ENCODE measurements at places on chromosomes 3 and 15.

DNA sequence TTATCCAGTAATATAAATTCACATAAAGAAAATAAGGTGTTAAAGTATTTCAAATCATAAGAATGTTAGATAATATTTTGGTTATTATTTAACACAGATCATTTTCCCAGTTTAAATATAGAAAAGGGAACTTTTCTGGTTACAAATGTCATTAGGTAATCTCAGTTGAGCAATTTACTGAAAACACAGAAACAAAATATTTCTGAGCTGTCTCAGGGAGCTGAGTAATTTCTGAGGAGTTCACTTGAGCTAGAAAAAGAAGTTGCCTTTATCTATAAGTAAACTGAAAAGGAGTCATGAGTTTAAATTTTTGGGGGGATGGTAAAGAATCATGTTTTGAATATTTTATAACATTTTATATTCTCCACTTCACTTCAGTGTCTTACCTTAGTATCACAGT is 855.4 kb upstream of the ARPP21 start:
- no peak for DNase-seq

DNA sequence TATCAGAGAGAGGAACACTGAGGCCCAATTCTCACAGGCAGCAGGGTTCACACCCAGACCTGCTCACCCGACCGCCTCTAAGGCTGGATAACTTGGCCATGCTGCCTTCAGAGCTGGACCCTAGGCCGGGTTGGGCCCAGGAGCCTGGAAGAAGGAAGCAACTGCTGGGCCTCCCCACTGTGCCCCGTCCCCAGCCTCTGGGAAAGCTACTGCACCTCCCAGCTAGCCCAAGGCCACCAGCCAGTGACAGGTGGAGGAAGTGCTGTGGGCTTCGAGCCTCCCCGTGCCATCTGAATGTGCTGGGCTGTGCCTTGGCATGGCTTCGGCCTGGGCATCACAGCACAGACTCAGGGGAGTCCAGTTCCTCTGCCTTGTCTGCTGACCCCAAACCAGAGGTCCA is 62.5 kb upstream of the RPL32 start:
- no peak for DNase-seq

DNA sequence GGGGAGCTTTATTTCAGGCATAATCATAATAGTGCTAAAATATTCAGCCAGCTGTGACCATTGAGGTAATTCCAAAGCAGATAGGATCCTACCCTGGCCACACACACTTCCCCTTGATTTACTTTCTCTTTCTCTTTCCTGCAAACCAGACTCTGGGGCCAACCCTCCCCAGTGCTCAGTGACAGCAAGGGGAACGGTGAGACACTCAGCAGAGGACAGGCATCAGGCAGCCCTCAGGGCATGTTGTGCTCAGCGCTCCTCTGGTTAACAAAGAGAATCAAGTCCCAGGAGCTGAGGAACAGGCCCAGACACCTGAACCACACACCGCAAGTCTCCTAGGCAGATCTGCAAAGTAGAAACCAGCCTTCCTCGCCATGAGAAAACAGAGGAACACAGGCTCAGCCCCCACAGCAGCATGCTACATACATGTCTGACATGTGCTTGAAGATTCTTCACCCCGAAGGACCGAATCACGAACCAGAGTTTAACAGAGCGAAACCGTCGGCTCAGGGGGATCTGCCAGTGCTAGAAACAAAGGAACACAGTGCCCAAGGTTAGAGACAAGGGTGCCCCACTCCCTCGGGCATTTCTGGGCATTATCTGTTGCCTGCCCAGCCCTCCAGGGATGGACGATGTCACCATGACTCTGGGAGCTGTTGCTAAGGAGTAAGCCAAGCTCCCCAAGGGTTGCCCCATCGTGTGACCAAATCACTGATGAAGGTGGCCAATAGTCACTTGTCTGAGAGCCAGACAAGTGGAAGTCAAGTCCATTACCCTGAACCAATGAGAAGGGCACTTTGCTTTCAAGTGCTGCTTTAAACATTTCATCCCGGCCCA is 17.5 kb downstream of the HDC start:
- DNase-seq = no peak

- DNase-seq = no peak
These were observed 436.4 kb upstream of the RBMS3 start for GRCh38 chr3:28844298-28845005.

DNA sequence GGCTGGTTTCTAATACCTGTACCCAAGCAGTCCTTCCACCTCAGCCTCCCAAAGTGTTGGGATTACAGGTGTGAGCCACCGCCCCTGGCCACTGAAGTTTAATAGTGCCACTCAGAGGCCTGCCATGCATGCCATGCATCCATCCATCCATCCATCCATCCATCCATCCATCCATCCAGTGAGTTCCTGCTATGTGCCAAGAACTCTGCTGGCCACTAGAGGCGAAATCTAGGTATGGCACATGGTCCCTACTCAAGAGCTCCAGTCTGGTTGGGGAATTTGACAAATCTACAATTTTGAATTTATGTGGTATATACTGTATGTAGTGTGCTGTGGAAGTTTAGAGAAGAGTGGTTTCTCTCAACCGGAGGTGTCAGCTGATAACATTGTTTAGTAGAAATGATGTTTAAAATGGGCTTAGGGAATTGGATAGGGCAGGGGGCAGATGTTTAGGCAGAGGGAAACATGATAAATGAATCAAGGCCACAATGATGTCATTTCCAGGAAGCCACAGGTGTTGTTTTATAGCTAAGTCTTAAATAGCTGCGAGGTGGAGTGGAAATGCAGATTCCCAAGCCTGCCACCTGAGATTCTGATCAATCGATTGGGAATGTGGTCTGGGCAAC is 384.4 kb upstream of the C2CD4B start:
- DNase-seq = no peak

DNA sequence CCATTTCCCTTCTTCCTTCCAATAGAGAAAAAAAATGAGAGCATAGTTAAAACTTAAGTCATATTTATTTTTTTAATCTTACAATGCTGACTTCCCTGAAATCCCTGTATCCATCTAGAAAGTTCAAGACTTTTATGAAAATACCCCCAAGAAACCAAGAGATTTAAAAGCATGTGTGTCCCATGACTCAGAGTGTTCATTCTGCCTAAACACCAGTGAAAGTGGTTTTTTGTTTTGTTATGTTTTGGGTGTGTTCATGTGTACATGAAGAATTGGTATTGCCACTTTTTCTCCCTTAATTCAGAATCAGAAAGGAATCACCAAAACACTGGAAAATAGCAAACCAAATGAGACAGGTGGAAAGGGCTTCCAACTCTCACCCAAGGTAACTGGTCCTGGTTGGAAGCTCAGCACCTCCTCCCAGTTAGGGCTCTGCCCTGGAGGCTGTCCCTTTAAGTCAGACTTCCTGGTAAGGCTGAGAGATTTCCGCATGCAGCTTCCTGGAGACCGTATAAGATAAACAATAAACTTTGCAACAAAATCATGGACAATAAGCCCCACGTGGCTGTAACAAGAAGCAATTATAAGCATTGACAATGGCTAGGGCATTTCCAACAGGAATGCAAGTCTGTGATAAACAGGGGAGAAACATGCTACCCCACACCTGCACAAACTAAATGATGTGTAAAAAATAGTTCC is 121.9 kb upstream of the ARHGEF3 start:
- no peak for DNase-seq

DNA sequence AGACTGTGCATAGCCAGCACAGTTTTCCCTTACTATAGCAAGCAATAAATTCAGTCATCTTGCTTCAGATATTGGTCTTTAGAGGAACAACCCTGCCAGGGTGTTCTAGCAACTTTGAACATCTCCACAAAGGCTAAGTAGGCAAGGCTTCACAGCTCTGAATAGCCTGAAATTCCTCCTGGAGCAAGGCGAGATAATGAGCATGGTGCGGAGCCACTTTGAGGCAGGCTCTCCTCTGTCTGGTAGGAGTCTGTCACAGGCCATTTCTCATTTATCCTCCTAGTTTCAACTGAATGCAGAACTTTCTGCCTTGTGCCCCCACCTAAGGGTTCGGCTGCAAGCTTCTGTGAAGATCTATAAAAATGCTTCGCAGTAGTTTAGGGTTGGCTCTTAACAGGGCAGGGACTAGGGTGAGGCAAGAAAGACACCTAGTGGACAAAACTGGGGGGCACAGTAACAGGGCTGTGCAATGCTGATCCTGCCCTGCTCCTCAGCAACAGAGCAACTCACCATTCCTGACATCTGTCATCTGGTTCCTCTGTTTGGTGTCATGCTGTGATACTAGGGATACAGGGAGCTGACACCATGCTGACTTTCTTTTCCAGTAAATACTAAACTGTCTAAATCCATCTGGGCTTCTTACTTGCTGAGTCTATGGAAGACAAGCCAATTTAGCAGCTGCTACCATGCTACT is 16.6 kb upstream of the EHHADH start:
- DNase-seq = no peak

GRCh38 chr3:112341386-112341785 is 8.4 kb downstream of the CD200 start:
- no peak for DNase-seq

DNA sequence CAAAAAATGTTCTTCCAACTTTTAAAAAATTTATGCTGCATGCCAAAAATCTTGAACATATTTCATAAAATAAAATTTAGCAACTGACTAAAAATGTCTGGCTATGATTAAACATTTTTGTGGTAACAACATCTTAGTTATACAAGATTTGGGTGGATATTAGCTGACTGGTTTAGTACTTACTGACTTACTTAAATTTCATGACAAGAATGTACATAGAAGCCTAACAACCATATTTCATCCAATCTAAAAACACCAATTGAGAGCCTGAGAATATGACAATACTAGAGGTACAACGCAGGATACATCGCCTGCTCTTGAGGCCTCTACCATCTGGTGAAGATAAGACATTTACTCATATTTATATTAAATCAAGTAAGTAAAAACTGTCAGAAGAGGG is 34.6 kb downstream of the GNB4 start:
- no peak for DNase-seq

GRCh38 chr3:126961791-126962461 is 21.0 kb upstream of the PLXNA1 start:
- no peak for DNase-seq

DNA sequence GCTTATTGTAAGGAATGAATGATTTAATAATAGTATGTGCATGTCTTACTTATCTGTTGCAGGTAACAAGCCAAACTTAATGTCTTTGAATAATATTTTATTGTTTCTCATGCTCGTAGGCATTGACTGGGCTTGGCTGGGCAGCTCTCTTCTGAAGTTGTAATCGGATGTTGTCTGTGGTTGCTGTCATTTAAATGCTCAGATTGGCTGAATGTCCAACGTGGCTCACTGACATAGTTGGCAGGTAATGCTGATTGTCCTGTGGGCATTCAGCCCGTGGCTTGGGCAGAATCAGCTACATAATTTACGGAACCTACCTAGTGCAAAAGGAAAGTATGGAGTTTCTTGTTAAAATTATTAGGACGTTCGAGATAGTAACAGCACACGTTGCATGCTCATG is 297.4 kb upstream of the GBE1 start:
- DNase-seq = no peak

- DNase-seq = no peak
These were observed 207.6 kb downstream of the ADAMTS17 start for GRCh38 chr15:100134089-100134583.

All from spinal cord (tissue), 10 donors.